ENCODE measurements at places on chromosomes 4 and X. TPM values are rescaled to one million over a fixed set of nuclear protein-coding genes. Genes with fewer than 3 reads are reported as not detected.

The DMRTC1 gene
- total RNA-seq = not detected

The ASB5 gene
- total RNA-seq = not detected

The HPSE gene
- 3.7 TPM for total RNA-seq

The HSFX2 gene
- total RNA-seq = 0.68 TPM

The NALF2 gene
- total RNA-seq = 0.09 TPM
